Adipocyte (in vitro differentiated cells): ENCODE measurements at places on chromosomes 11 and 22.

GRCh38 chr22:19325296-19325948, 33.9 kb upstream of the CLTCL1 start:
- no peak for DNase-seq

GRCh38 chr11:101436511-101437142, 147.2 kb downstream of the TRPC6 start:
- DNase-seq = peak; percentile 61

DNA sequence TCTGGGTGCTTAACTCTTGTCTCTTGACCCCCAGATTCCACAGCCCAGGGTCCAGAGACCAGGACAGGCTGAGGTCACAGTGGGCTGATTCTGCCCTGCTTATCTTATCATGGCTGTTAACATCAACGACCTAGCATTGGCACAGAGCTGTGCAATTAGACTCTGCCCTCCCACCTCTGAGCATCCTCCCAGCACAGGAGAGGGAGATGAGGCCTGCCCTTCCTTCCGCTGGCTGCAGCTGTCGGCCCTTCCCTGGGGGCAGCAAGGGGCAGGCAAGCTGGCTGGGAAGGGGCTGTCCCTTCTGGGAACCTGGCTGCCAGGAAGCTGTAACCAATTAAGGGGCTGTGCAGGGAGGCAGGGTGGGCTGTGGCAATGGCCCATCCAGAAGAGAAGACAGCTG, 22.5 kb downstream of the LRRC10B start:
- DNase-seq = no peak

GRCh38 chr11:18225913-18226312, 10.7 kb downstream of the SAA4 start:
- no peak for DNase-seq

GRCh38 chr11:84722583-84723108, 904.5 kb downstream of the DLG2 start:
- no peak for DNase-seq

DNA sequence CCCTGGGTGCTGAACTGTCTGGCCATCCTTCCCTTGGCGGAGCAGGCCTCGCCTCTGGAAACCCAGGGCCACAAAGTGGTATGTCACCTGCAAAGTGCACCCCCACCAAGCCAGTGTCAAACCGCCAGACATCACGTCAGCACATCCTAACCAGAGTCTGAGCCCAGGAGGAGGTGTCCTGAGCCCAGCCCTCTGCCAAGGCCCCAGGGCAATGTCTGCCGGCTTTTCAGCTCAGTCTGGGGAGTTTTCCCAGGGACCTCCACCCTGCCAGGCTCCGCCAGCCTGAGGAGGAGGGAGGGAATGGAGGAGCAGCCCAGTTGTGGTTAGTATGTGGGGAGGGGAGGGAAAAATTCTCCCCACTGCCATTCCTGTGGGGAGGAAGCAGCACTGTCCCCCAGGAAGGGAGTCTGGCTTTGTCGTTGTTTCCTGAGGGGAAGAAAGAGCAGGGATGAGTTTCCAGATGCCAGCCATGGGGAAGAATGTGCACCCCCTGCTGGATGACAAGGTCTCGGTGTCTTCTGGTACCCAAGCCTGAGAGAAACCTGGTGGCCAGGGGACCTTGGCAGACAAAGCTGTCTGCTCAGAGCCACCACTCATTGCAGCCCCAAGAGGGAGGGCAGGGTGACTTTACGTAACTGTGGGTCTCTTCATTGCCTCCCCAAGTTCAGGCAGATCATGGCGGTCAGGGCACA, 81.4 kb upstream of the CD82 start:
- peak; percentile 33 for DNase-seq

- peak; percentile 51 for DNase-seq
Measured at GRCh38 chr22:32661737-32662586, 139.5 kb upstream of the TIMP3 start.

DNA sequence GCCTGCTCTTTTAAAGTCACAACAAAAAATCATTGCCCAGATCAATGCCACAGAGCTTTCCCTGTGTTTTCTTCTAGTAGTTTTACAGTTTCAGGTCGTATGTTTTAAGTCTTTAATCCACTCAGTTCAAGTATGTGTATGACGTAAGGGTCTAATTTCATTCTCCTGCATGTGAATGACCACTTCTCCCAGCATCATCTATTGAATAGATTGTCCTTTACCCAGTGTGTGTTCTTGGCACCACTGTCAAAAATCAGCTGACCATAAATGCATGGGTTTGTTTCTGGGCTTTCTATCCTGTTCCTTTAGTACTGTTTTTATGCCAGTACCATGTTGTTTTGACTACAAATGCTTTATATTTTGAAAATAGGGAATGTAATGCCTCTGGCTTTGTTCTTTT, 28.1 kb downstream of the INTS4 start:
- no peak for DNase-seq

GRCh38 chr11:2931420-2931746, 2.2 kb upstream of the PHLDA2 start:
- no peak for DNase-seq

- DNase-seq = peak; percentile 41
Measured at GRCh38 chr22:46425016-46425415, 89.5 kb downstream of the TRMU start.

GRCh38 chr22:35230417-35230816, 26.9 kb upstream of the HMGXB4 start:
- DNase-seq = no peak

GRCh38 chr22:39556970-39557841, 13.3 kb upstream of the CACNA1I start:
- peak; percentile 33 for DNase-seq

GRCh38 chr22:38868886-38869381, 3.1 kb downstream of the CBX6 start:
- DNase-seq = peak; percentile 93

DNA sequence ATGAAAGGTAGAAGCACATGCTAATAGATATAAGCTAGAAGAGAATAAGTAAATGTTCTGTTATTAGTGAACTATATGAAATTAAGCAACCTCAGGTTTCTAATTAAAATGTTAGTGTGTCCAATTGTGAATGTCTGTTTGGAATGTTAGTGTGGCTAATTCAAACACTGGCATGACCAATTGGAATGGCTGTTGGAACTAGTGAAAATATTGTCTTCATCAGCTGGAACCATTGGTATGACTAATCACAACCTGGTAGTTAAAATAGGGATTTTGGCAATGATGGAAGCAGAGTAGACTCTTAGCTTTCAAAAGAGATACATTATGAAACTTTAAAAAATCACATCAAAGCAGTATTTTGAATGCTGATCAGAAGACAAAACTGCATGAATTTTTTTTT, 66.8 kb downstream of the CYB5R2 start:
- no peak for DNase-seq

- no peak for DNase-seq
Measured at GRCh38 chr22:42865536-42865935, 8.5 kb upstream of the ARFGAP3 start.

DNA sequence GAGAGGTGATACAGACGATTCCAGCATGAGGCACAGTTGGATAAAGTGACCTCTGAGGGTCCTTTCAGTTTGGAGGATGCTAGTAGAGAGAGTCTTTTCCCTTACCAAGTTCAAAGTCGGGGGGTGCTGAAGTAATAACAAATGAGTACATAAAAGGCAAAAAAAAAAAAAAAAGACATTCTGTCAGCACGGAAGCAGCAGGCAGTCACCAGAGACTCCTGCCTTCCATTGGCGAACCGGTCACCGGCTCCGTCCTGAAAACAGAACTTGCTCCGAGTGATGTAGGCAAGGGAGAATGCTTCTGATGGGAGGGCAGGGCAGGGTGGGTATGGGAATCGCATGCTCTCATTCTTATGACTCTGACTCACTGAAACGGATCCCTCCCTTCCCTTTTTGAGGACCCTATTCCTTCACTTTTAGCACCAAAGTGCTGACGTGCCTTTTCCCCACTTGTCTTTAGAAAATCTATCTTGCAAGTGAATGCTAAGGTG, 65.9 kb downstream of the PRR5L start:
- peak; percentile 95 for DNase-seq

DNA sequence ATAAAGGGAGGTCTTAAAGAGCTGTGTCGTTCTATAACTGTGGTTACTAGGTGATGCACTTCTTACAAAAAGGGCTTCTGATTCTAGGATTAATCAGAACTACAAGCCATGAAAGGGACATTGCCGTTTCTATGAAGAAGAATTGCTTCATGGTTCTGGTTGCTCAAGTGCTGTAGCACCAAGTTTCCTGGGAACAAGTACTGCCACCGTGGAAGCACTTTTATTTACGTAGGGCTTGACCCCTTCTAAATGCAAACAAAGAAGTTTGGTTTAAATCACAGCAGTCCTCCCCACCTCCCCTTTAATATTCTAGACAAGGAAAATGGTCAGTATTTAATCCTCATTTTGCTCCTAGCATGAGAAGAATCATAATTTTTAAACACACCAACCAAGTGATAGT, 9.8 kb downstream of the YAP1 start:
- peak; percentile 65 for DNase-seq

GRCh38 chr11:70504246-70505020, 106.1 kb downstream of the CTTN start:
- no peak for DNase-seq

GRCh38 chr11:59901306-59901705, 22.7 kb downstream of the OOSP3 start:
- peak; percentile 2 for DNase-seq
